ENCODE measurements at places on chromosomes 5 and 9.

DNA sequence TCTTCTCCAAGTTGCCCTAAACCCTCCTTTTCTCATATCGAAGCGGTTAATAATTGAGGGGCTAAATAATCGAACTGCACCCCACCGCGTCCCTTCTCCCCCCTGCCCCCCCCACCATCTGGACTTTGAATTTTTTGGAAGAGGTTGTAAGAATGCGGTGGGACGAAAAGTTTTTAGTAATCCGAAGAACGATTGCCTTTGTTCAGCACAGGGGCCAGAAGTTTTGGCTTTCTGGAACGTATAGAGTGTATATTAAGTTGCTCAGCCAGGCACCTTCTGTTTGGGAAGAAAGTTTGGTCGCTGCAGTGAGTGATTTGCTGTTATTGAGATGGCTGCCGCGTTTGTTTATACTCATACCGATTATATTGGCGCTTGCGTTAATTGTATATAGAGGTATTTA, 518 bp downstream of the ERBIN start:
- DNase-seq: no peak

DNA sequence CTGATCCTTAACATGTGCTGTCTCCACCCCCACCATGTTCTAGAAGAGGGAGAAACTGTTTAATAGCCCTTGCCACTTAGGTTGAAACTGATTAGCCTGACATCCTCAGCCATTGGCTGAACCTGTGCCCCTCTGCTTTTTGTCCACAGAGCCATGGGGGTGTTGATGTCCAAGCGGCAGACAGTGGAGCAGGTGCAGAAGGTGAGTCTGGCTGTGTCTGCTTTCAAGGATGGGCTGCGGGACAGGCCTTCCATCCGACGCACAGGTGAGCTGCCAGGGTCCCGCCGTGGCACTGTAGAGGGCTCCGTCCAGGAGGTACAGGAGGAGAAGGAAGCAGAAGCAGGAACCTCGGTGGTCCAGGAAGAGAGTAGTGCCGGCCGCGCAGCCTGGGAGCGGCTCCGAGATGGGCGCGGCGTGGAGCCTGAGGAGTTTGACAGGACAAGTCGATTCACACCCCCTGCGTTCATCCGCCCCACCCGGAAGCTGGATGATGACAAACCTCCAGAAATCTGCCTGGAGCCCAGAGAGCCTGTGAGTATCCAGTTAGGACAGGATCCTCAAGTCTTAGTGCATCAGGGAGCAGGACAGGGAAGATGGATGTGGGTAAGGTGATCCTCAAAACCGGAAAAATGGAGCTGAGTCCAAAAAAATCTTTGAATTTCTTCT, 13.2 kb downstream of the PHF24 start:
- no peak for DNase-seq

- DNase-seq: no peak
Measured at GRCh38 chr9:96075111-96075510, 199.6 kb downstream of the ERCC6L2 start.

DNA sequence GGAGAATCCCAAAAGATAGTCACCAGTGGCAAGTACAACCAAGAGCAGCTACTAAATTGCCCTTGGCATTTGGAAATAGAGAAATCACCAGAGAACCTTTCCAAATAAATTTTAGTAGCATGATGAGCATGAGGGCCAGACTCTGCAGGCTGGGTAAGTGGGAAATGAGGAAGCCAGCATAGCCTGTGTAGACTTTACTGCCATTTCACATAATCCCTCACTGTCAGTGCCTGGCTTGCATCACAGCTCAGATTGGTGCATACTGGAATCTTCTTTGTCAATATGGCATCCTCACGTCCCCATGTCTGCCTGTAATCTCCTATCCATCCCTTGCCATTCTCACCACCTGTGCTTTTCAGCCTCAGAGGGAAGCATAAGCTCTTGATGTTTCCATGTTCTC, 14.5 kb downstream of the GRAMD2B start:
- DNase-seq: no peak

DNA sequence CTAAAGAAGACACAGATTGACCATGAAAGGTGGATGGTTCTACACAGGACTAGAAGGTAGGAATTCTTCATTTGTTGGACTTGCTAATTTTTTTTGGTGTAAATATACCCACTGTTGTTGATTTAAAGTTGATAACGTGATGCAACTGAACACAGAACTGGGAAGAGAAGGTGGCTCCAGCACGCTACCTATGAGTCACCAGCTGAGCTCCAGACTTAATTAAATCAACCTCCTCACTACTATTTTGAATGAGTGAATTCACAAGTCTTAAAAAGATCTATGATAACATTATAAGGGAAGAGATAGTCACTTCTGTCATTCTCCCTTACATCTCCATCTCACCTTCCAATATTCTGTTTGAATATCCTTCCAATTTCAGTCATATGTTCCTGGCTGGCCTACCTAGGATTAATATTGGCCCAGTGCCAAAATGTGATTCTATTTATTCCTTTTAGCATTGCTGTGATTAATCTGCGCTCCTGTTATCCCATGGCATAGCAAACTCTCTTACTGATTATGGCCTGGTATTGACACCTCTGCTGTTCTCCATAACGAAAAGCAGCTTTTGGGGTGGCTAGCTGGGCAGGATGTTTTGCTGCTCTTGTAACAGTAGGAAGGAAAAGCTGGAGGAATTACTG, 135.9 kb upstream of the CCDC152 start:
- no peak for DNase-seq

DNA sequence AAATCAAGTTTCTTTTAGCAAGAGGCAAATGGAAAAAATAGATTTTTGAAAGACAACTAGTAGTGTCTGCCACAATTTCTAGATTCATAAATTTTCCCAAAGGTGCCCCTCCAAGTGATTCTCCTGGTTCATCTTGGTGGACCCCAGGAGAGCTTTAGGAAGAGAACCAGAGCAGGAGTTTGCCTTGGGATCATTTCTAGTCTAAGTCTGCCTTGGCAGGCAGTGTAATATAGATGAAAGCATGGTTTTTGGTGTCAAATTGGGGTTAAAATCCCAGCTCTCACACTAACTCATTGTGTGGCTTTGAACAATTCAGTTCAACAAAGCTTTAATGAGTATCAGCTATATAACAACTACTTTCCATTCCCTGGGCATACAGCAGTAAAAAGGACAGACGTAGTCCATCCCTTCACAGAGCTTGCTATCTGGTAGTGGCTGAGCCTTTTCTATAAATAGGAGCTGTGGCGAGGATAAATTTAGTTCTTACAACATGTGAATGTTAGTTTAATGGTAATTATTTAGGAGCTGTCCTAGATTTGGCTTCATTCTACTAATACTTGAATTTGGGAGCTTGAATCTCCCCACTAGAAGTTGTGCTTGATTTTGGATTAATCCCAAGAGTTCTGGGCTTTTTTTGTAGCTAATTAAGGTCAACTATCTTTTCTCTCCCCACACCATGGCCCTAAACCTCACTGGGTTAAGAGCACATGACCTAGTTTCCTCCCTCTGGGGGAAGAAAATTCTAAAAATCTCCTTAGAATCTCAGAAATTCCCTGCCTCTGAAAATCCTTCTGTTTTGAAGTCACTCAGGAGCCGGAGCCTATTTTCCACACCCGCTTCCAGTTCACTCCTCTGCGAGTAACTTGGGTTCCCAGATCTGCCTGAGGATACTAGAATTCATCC, 197.8 kb downstream of the PCSK1 start:
- DNase-seq: no peak

GRCh38 chr9:105835721-105836120, 141.4 kb downstream of the TMEM38B start:
- DNase-seq: no peak

DNA sequence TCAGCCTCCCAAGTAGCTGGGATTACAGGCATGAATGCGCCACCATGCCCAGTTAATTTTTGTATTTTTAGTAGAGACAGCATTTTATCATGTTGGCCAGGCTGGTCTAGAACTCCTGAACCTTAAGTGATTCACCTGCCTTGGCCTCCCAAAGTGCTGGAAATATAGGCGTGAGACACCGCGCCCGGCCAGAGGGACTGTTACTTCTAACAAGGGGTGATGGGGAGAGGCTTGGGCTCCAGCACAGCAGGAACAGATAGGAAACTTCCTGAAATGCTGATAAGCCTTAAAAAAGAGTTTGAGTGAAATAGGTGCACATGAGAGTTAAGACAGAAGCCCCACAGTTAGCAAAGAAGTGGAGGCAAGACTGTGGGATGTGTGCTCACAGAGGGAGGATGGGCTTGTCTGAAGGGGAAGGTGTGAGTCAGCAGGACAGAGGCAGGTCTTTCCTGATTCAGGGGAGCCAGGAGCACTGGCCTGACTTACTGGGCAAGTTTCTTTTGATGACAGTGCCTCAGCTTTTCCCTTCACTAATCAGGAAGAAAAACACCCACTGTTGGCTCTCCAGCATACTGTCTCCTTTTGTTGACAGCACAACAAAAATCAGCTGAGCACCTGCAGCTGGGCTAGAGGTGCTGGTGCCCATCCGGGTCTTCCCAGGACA, 68.4 kb downstream of the RAD23B start:
- no peak for DNase-seq

DNA sequence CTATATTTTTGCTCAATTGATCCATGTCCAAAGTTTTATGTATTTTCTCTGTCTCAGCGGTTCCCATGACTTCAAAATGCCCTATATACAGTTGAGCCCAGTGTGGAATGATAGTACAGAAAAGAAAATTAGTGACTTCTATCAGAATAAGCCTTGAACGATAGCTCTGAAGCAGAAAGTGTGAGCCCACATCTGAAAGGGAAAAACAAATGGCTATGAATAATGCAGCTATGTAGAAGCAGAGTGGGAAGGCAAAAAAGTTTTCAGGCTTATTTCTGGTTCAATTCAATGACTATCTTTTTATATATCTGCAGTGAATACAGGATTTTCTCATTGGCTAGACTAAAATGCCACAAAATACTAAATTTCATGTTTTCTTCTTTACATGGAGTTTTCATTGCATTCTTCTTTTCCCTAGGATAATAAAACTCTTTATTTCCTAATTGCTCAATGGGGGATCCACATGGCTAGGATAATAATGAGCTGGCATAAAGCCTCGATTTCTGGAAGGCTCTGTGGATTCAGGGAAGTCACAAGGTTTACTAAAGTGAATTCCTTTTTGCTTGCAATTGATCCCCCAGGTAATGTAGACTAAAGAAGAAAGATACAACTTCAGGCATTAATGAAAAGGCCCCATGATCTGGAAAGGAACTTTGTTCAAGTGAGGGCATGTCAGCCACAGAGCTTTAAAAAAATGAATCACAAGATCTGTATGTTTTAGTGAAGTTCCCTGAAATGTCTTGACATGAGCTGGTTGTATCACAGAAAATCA, 377.0 kb upstream of the RIOK2 start:
- no peak for DNase-seq

- no peak for DNase-seq
Measured at GRCh38 chr9:121353241-121354061, 16.6 kb downstream of the STOM start.

GRCh38 chr5:127844581-127845021, 141.4 kb downstream of the CCDC192 start:
- DNase-seq: no peak

DNA sequence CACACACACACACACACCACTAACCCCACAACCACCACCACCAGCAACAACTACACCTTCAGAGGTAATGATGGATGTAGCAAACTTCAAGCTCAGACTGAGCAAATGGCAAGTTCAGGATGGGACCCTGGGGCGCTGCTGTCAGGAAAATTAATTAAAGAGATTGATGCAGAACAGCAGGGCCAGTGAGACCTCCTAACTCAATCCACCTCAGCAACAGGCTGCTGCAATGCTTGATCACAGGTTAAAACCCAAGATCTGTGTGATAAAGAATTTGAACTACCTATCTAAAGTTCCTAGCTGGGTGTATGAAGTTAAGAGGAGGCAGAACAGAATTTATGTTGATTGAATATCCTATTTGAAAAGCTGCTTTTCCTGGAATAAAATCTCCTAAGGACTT, 140.3 kb upstream of the FER start:
- no peak for DNase-seq

GRCh38 chr5:83488821-83489220, 17.3 kb downstream of the VCAN start:
- no peak for DNase-seq

Measured in urinary bladder (tissue), 4 donors.